Cortex of kidney (tissue), 1 donor: ENCODE measurements at places on chromosomes 1 and 21.

DNA sequence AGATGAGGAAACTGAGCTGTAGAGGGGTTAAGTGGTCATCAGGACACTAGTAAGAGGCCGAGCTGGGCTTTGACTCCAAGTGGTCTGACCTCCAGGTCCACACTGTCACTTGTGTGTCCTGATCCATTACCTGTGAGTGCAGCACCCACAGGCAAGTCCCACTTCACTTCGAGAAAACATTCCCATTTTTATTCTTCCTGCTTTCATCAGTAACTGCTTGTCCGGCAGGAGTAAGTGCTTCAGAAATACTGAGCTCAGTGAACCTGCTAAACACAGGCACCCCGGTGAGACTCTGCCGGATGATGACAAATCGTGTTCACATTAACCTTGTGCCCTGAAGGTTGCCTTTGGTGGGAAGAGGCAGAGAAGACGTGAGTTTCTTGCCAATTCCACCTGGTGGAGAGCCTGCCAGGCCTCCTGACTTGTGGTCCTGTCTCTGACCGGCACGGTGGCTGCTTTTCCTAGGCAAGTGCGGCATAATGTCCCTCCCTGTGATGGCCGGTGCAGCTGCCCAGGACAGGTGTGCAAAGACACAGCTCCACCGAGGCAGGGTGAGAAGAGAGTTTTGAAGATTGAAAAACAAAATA is 29.4 kb downstream of the ZBTB18 start:
- DNase-seq: no peak

- DNase-seq: no peak
Measured at GRCh38 chr1:213414911-213415310, 363.9 kb downstream of the RPS6KC1 start.

DNA sequence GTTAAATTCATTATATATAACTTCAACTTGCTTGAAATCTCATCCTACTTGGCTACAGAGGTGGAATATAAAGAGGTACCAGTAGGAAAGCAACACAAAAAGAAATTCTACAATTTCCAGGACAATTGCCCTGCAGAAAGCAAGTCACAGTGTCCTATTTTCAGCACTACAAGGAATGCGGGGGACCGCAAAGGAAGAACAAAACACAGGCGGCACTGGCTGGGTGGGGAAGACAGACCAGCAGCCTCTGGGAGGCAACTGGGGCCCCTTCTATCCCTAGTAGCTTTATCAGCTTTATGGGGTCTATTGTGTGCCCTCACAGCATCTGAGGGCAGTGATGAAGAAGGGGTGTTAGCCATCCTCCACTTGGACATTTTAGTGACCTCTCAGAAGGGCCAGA is 30.5 kb downstream of the SLC9A1 start:
- no peak for DNase-seq

GRCh38 chr1:225509376-225509707 is 81.5 kb upstream of the LBR start:
- no peak for DNase-seq

- DNase-seq: no peak
Measured at GRCh38 chr1:15028102-15028501, 125.4 kb upstream of the TMEM51 start.

DNA sequence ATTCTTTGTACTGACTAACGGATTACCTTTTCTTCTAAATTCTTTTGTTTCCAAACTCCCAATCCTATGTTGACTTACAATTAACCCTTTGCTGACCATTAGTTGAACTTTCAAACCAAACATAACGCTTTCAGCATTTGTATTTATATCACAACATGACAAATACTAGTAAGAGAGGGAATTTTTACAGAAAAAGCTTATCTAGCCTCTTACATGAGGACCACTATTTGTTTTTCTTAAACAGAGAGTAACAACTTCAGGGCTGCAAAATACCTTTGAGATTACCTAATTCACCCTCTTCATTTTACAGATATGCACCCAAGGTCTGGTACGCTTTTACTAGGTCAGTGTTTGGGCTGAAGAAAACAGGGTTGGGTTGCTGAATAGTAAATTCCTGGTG is 45.0 kb upstream of the CXADR start:
- no peak for DNase-seq

DNA sequence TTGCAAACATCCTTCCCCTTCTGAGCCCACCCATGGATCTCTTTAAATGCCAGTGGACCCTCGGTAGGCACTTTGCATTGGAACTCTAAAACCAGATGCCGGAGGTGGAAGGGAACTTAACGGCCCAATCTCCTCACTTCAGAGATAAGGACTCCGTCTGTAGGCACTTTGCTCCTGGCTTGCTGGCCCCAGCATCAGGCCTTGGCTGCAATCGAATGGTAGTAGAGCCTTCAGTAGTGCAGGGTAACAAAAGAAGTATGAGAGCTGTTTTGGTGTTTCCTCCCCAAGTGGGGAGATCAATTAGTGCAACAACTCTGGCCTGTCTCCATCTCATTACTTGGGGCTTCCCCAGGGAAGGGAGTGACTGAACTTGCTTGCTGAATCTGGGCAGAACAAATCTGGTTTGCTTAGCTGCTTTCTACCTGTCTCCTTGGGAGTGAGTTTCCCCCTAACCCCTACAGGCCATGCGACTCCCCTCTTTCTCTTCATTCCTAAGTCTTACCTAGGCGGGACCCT is 70.8 kb downstream of the TENT5C start:
- DNase-seq: no peak

DNA sequence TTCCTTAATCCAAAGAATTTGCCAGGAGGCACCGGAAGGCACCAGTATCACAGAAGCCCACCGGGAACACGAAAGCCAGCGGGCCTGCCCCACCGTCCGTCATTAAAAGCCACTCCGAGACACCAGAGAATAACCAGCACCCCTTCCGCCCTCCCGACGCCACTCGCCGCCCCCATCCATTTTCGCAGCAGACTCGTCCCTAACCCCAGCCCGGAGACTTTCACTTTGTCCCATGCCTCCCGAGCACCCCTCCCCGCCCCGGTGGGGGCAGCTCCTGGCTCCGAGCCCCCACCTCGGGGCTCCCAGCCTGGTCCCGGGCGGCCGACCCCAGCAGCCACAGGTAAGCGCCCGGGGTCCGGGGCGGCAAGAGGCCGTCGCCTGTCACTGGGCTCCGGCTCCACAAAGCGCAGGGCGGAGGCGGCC is 105.4 kb downstream of the SLC45A1 start:
- DNase-seq: no peak

GRCh38 chr1:31571340-31572295 is 4.7 kb upstream of the TINAGL1 start:
- no peak for DNase-seq

GRCh38 chr1:92876351-92876750 is 44.5 kb downstream of the RPL5 start:
- DNase-seq: no peak

DNA sequence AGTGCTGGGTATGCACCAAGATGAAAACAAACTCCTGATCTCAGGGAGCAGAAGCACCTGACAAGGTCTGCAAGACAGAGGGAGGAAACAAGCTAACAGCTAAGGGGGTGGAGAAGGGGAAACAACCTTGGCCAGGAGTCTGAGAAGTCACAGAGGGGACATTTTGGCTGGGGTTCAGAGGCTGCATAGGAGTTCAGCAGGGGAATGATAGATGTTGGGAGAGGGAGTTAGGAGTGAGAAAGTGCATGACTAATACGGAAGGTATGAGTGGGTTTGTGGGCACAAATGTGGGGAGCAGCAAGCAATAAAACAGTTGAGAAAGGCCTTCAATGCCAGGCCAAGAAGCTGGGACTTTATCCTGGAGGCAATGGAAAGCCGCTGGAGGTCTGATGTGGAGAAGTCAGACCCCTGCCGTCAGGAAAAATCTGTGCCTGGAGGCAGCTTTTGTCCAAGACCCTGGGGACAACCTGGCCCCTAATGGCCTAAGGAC is 16.4 kb downstream of the EPHA2 start:
- DNase-seq: no peak

GRCh38 chr1:244106176-244106575 is 55.1 kb downstream of the ZBTB18 start:
- DNase-seq: no peak

DNA sequence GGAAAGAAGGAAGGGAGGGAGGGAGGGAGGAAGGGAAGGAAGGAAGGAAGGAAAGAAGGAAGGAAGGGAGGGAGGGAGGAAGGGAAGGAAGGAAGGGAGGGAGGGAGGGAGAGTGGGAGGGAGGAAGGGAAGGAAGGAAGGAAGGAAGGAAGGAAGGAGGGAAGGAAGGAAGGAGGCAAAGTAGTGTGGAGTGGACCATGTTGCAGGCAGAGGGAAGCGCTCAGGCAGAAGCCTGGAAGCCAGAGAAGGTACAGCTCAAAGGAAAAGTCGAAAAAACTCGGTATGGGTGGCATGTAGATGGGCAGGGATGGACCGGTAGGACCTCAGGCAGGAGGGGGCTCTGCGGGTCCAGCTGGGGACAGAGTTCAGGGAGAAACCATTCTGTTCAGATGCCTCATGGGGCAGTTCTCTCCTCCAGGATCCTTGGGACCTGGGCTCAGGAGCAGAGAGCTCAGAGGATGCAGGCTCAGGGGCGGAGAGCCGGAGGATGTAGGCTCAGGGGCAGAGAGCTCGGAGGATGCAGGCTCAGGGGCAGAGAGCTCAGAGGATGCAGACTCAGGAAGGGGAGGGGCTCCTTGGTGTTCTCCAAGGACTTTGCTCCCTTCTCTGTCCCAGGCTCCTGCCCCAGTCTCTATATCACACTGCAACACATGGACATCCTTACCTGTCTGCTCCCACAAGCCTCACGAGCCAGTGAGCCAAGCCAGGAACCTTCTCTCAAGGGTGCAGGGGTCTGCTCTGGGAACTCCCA is 13.6 kb upstream of the PADI3 start:
- no peak for DNase-seq

DNA sequence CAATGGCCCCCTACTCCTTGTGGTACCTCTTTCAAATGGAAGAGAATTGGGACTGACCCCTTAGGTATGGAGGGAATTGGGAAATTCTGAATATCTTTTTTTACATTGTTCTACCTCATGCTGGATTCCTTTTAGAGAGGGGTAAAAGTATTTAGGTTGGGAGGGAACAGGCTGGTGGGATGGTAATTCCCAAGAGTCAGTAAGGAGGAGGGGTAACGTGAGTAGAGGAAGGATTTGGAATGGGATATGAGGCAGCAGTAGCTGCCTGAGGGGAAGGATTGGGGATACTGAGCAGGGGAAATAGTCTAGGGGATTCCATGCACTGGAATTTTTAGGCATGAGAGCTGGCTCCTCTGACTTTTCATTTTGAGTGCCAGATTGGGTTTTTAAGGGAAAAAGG is 3.8 kb upstream of the AADACL3 start:
- DNase-seq: no peak

- DNase-seq: no peak
Measured at GRCh38 chr1:115230281-115230680, 107.8 kb downstream of the NGF start.

- no peak for DNase-seq
Measured at GRCh38 chr1:26029864-26030481, 8.4 kb downstream of the EXTL1 start.

- DNase-seq: no peak
Measured at GRCh38 chr21:43872531-43873197, 7.6 kb downstream of the AGPAT3 start.
